CD4-positive, alpha-beta T cell treated with Interleukin-15 for 4 hours (primary cell): ENCODE measurements at places on chromosomes 16 and 17.

- DNase-seq: no peak
Observed at GRCh38 chr16:46991729-46992704, 18.5 kb upstream of the DNAJA2 start.

DNA sequence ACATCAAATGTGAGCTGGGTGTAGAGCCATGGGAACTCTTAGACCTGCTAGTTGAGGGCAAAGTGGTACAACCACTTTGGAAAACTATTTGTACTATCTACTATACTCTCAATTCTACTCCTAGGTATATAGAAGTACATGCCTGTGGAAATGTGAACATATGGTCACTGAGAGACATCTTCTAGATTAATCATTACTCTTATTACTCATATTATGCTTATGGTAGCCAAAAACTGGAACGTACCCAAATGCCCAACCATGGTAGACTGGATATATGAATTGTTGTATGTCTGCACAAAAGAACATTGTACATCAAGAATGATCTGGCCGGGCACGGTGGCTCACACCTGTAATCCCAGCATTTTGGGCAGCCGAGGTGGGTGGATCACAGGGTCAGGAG, 2.7 kb downstream of the WDR45B start:
- DNase-seq: no peak

DNA sequence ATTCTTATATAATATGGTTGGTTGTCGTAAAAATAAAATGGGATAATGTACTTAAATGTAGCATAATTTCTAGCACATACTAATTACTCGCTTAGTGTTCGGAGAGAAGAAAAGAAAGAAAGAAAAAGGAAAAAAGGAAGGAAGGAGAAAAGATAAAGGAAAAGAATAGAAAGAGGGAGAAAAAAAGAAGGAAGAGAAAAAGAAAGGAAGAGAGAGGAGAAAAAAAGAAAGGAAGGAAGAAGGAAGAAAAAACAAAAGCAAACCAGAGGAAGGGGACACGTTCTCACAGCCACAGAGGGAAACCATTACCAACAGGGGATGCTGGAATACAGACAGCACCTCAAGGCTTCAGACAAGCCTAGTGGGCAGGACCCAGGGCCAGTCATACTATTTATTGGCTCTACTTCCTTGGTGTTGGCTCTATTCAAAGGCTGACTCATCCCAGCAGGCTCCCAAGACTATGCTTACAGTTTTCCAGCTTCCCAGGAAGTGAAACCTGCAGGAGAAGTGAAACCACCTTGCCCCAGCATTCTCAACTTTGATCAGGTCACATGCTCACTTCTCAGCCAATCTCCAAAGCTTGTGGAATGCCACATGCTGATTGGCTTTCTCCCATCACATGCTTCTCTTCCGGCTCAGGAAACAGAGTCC, 273.5 kb upstream of the IRX5 start:
- DNase-seq: no peak

- no peak for DNase-seq
Observed at GRCh38 chr17:5236938-5237540, 2.4 kb upstream of the SCIMP start.

GRCh38 chr16:51290442-51291285, 139.6 kb upstream of the SALL1 start:
- DNase-seq: no peak

GRCh38 chr16:5393070-5393469, 295.5 kb upstream of the EEF2KMT start:
- no peak for DNase-seq

DNA sequence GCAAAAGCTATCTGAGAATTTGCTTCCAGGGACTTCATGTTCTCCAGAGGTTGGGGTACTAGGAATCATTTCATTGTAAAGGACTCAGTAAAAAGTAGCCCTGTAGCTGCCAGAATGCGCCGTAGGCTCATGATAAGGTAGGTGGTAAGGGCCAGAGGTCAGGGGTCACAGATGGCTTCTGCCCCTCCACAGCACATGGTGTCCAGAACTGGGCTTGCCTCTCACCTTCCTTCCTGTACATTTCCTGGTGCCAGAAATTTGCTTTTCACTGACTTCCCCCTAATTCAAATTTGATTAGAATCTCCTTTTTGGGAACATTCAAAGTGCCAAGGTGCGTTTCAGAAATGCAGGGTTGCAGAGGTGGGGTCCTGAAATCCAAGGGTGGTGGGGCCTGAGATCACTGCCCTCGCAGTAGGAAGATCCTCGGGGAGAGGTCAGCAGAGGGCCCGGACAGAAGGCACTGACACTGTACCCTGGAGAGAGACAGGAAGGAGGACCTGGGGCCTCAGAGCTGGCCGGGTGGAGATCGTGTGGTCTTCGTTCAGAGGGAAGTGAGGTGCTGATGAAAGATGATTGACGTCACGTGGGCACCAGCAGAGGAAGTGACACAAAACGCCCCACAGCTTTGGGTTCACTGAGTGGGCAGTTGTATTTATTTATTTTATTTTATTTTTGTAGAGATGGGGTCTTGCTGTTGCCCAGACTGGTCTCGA, 25.5 kb upstream of the METRNL start:
- no peak for DNase-seq

- DNase-seq: no peak
Observed at GRCh38 chr16:28318042-28318744, 25.9 kb downstream of the SBK1 start.

DNA sequence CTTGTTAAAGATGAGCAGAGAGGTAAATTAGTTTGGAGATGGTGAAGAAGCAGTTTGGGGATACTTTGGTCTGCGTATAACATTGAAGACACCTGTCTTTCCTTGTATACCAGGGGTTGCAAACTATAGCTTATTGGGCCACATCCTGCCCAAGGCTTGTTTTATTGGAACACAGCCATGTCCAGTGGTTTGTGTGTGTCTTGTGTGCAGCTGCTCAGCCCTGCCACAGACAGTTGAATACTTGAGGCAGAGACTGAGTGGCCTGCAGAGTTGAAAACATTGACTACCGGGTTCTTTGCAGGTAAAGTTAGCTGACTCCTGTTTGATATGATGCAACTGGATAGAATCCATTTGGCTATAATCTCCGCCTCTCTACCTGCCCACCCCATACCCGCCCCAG, 224.4 kb downstream of the PRKCA start:
- no peak for DNase-seq

DNA sequence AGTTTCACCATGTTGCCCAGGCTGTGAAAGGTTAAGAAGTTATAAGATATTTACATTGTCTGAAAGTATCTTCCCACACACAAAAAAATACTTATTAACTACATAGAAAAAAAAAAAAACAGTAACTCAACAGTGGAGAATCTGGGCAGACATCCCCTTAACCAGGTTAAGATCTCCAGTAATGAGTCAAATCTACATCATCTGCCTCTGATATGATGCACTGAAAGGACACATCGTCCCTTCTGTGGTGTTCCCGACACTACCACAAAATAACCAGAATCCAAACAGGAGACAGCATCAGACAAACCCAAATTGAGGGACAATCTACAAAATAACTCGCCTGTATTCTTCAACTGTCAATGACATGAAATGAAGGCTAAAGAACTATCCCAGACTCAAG, 40.0 kb downstream of the CMTM4 start:
- no peak for DNase-seq

DNA sequence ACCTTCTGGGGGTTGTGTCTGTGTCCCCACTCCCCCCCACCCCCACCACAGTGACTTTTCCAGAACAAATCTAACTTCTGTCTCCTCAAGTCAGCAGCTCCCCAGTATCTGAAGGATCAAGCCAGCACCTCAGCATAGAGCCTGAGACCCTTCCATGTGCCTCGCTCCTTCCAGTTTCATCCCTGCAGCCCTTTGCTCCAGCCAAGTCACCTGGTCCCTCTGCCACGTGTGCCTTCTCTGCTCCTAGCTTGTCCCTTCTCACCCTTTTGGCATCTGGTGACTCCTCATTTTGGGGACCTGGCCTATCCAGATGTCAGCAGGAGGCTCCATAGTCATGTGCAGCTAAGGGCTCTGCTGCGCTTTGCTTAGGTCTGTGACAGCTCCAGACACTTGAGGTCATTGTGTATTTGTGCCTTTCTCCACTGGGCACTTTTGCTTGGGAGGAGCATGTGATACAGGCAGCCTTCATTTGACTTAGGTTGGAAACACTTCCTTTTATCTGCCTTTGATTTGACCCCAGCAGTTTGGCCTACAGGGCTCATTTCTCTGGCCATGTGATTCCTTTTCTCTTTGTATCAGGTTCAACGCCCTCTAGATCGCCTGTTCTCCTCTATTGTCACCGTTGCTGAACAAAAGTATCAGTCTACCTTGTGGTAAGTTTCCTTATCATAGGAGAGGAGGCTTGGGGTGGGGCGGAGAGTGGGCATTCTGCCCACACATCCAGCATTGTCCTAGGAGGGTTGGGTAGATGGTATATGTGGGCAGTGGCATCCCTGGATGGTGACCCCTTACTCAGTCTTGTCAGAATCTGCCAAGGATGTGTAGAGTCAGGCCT, 7.1 kb upstream of the NFATC3 start:
- no peak for DNase-seq

- DNase-seq: no peak
Observed at GRCh38 chr16:84862804-84863480, 43.2 kb downstream of the CRISPLD2 start.

- no peak for DNase-seq
Observed at GRCh38 chr17:47301161-47301560, 22.6 kb upstream of the EFCAB13 start.

DNA sequence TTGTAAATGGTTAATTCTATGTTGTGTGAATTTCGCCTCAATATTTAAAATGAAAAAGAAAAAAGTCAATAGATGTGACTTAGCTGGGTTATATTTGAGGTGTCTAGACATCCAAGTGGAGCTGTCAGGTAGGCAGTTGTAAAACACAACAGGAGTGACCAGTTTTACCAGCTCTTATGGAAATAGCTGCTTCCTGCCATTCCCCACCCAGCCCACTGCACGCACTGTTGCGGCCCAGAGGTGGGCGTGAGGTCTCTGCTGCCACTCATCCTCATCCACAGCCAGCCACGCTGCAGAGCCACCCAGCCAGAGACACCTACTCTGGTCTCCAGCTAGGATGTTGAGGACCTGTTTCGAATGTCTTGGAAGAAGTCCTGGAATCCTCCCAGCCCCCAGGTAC, 3.4 kb upstream of the CARD14 start:
- no peak for DNase-seq

DNA sequence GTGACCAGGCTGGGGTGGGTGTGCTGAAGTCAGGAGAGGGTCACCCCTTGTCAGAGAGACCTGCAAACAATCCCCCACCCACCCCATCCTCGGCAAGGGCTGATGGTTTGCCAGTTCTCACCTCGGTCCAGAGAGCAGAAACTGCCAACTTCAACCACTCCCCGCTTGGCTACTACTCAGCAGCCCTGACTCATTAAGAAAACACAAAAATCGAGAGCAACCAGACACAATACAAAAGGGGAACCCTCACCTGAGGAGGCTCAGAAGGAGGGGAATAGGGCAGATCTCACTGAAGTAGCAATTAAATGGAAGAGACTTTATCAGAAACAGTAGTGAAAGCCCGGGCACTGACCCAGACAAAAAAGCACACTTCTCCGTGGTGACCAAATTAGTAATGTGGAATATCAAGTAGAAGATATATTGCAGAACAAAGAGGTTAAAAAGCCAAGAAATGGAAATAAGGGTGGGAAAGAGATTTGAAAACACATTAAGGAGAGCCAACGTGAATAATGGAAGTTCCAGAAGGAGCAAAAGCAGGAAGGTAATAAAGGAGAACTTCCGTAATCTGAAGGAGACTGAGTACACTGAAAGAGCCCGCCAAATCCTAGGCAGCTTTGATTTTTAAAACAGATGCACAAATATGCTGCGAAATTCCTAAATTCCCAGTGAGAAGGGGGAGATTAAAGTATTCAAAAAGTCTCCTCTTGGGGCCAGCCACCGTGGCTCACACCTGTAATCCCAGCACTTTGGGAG, 23.6 kb downstream of the CENPV start:
- DNase-seq: no peak

DNA sequence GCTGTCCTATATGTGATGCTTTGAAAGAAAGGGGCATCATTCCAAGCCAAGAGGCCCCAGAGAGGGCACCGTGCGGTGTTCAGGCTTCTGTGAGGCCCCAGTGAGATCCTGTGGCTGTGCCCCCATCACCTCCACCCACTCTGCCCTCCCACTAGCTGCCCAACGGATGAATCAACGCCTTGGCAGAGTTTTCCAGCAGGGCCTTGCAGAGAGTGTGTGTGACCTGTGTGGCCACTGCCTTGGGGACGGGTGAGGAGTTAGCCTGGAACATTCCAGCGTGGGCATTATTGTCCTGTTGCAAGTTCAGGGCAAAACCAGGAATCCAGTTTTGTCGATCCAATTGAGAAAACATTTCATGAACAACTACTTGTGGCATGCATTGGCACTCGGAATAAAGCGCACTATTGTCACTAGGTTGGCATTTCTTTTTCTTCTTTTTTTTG, 53.7 kb downstream of the SF3B3 start:
- DNase-seq: no peak

DNA sequence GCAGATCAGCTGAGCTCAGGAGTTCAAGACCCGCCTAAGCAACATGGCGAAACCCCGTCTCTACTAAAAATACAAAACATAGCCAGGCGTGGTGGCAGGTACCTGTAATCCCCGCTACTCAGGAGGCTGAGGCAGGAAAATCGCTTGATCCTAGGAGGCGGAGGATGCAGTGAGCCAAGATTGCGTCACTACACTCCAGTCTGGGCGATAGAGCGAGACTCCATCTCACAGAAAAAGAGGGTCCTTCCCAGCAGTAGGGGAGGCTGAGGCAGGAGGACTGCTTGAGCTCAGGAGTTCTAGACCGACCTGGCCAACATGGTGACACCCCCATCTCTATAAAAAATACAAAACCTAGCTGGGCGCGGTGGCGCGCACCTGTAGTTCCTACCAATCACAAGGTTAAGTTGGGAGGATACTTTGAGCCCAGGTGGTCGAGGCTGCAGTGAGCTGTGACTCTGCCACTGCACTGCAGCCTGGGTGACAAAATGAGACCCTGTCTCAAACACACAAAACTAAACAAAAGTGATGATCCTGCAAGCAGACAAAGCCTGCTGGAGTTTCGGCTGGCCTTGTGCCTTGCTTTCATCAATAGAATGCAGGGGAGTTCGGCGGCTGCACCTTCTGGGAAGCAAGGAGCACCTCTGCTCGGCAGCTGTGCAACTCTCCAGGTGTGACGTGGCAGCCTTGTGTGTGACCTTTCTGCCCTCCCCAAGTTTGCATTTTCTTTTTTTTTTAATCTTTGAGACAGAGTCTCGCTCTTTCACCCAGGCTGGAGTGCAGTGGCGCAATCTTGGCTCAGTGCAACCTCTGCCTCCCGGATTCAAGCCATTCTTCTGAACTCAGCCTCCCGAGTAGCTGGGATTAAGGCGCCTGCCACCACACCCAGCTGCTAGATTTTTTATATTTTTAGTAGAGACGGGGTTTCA, 12.4 kb upstream of the YWHAE start:
- no peak for DNase-seq

DNA sequence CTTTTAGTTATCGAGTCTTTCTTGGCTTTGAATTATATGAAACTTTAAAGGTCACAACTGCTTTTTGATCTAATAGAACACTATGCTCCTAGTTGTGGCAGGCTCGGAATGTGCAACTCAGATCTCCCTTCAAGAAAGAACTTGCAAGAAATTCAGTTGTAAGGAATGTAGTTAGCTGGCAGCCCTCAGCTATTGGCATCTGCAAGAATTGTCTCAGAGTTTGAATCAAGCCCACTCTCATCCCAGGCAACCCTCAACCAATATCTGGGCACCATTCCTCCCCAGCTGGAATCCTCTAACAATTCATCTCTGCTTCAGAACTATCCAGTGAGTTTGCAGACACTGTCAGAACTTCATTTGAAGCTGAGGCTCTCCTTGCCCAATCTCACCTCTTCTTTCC, 447.2 kb downstream of the KIF2B start:
- no peak for DNase-seq
